Astrocyte (in vitro differentiated cells and primary cell): ENCODE measurements at places on chromosomes 1 and 21.

- no peak for DNase-seq
These were observed 5.7 kb downstream of the KCNN3 start for GRCh38 chr1:154864189-154864975.

- DNase-seq, result no peak
These were observed at the start of gene LCE3D for GRCh38 chr1:152580433-152580832. Gene LCE3D, minus strand, starts transcription at chr1:152580516. Its CDS starts 580 bp downstream, at chr1:152579936.

DNA sequence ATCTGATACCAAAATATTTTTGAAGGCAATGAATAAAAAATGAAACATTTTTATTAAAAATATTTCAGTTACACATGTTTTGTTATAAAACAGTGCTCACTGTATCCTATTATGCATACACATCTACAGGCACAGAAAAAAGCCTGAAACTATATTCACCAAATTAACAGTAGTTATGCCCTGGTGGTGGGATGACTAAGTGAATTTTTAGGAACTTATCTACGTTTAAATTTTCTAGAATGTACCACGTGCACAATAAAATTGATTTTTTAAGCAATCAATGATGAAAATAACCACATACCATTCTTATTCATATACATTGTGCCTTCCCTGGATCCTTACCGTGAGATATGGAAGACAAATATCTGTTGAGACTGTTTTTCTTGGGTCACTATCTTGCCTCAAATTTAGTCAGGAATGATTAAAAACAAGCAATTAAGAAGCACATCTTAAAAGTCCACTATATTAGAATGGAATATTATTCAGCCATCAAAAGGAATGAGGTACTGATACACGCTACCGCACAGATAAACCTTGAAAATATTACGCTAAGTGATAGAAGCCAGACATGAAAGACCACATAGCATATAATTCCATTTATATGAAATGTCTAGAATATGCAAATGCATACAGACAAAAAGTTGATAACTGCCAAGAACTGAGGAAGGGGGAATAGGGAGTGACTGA is 17.4 kb downstream of the TP53BP2 start:
- DNase-seq, result no peak

DNA sequence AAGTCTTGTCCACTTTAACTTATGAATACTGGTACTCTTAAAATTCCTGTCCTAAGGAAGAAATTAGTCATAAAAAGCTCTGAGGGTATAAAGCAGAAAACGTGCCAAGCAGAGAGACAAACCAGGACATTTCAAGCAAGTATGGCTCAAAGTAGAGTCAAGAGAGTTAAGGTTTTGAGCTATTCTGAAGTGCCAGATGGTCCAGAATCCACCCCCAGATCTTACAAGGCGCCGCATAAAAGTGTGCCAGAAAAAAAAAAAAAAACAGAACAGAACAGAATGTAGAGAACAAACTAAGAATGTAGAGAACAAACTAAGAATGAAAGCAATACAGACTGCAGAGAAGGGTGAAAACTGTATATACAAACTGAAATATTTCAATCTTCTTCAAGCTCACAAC is 12.5 kb downstream of the EPS15 start:
- DNase-seq, result peak; percentile 90

DNA sequence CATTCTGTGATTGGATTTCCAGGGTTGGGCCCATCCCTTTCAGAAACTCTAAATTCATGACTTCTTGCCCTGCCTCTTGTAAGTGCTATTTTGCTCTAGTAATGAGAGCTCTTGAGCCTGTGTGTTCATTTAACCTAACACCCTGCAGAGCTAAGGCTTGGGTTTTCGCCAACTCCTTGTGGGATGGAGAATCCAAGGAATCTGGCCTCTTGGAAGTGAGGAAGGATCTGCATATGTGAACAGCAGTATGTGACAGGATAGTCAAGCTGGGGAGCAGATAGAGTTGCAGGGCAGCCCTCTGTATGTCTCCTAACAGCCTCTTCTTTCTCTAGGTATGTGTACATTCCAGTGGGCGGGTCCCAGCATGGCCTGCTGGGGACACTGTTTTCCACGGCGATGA is 258.9 kb downstream of the HHAT start:
- peak; percentile 76 for DNase-seq

- DNase-seq, result no peak
These were observed 1.9 kb downstream of the PLA2G2F start for GRCh38 chr1:20141001-20141400.

GRCh38 chr1:185069202-185069772 is 23.9 kb downstream of the RNF2 start:
- no peak for DNase-seq
